ENCODE measurements at places on chromosomes 7 and 10. TPM values are rescaled to one million over a fixed set of nuclear protein-coding genes. Genes with fewer than 3 reads are reported as not detected.

LOXL4 gene
- 8.1 TPM for total RNA-seq

TUBB8 gene
- not detected for total RNA-seq

SEPTIN14 gene
- not detected for total RNA-seq

UPK3B gene
- 0.33 TPM for total RNA-seq

PHKG1 gene
- total RNA-seq = 1.4 TPM

TUBAL3 gene
- total RNA-seq = not detected

VENTX gene
- 0.26 TPM for total RNA-seq

TAS2R3 gene
- 0.24 TPM for total RNA-seq

GSTK1 gene
- total RNA-seq = 35.6 TPM

DNA sequence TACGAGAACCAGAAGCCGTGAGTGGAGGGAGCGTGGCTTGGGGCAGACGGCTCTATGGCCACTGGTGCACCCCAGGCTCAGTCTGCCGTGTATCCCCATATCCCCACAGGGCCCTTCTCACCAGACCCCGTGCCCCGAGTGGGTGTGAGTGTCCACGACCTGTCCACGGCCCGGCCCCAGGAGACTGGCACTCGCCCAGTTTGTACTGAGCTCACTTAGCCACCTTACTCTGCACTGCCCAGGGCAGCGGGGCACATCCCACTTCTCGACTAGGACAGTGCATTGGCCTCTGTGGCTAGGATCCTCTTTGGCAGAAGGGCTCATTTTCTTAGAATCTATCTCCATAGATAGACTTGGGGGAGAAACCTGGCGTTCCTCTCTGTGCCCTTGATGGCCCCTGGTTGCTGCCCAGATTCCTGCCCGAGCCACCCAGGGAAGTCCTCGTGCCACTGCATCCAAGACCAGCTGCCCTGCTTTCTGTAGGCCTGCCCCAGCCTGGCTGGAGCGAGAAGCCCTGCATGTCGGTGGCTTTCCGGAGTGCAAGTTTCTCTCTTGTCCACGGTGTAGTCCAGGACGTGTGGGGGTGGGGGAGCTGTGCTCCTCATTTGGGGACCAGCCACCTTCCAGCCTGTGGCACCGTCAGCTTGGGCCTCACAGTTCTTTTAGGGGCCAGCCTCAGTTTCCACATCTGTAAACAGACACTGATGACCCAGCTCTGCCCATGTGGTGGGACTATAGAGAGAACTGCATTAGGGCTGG is 11.9 kb downstream of the TMEM120A start:
- peaks cover 73% of the 10 kb centered on the region for H3K36me3 ChIP-seq
- H3K4me1 ChIP-seq = peaks cover 10% of the 10 kb centered on the region
- H3K4me3 ChIP-seq = no peak overlapping the region
- no peak overlapping the region for H3K27ac ChIP-seq

- H3K27ac ChIP-seq = no peak overlapping the region
- H3K27me3 ChIP-seq = no peaks in the 10 kb centered on the region
- peaks cover 20% of the 10 kb centered on the region for H3K4me1 ChIP-seq
These were observed 21.5 kb upstream of the PDLIM1 start for GRCh38 chr10:95312257-95312656.

DNA sequence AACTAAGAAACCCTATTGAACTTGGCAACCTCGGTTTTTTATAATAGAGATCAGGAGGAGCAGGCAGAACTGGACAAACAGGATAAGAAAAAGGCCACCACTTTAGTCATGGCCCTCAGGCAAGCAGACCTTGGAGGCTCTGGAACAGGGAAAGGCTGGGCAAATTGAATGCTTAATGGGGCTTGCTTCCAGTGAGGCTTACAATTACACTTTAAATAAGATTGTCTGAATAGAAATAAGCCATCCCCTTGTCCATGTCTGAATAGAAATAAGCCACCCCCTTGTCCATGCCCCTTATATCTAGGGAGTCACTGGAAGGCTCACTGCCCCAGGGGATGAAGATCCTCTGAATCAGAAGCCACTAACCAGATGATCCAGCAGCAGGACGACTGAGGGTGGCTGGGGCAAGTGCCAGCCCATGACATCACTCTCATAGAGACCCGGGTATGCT is 40.6 kb downstream of the AKR1B15 start:
- DNase-seq = no peak
- H3K36me3 ChIP-seq = no peaks in the 10 kb centered on the region
- no peaks in the 10 kb centered on the region for H3K4me1 ChIP-seq
- H3K27ac ChIP-seq = no peak overlapping the region

DNA sequence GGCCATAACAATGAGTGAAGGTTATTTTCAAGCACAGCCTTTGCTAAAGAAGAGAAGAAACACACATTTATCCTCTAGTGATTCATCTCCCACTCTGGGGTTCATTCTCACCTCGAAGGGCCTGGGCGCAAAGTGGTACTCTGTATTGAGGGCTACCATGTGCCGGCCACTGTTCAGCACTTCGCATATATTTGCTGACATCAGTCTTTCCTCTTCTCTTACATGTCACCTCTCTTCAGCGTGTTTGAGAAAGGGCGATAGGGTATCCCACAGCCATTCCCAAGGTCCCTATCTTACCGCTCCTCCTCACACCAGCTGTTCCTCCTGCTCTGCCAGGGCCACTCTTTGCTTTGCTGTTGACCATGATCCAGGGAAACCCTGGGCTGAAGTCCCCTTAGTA is 48.8 kb upstream of the ECHDC3 start:
- H3K27me3 ChIP-seq = no peaks in the 10 kb centered on the region
- H3K36me3 ChIP-seq = no peaks in the 10 kb centered on the region
- no peak overlapping the region for H3K4me3 ChIP-seq
- no peak overlapping the region for H3K27ac ChIP-seq

GRCh38 chr7:158991824-158992621 is 135.7 kb downstream of the DYNC2I1 start:
- H3K4me3 ChIP-seq = peak overlapping the region; percentile 4
- no peak overlapping the region for H3K27ac ChIP-seq
- no peak for DNase-seq
- H3K4me1 ChIP-seq = peaks cover 17% of the 10 kb centered on the region

- no peaks in the 10 kb centered on the region for H3K36me3 ChIP-seq
- H3K27ac ChIP-seq = no peak overlapping the region
- no peak overlapping the region for H3K4me3 ChIP-seq
- no peaks in the 10 kb centered on the region for H3K4me1 ChIP-seq
- DNase-seq = peak; percentile 77
These were observed 18.8 kb downstream of the TMEM196 start for GRCh38 chr7:19754521-19755116.

DNA sequence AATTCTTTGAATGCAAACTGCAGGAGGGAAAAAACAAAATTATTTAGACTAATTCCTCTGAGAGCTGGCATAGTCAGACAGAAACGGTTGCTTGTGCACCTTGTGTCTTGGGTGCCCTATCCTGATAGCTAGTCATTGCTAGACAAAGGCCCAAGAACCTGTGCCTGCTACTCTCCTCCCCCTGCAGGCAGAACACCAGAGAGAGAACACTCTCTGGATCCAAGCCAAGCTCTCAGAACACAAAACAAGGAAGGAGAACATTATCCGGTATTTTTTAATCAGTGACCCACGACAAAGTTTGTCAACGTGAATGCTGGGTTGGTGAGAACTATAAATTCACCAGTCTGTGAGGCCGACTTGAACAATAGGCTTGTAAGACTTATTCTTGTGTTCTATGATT is 18.8 kb upstream of the PPP1R9A start:
- no peak for DNase-seq
- no peaks in the 10 kb centered on the region for H3K36me3 ChIP-seq
- H3K4me3 ChIP-seq = no peak overlapping the region
- H3K27ac ChIP-seq = no peak overlapping the region

- H3K4me1 ChIP-seq = no peaks in the 10 kb centered on the region
- no peaks in the 10 kb centered on the region for H3K27me3 ChIP-seq
- no peak overlapping the region for H3K27ac ChIP-seq
- H3K4me3 ChIP-seq = no peak overlapping the region
- H3K36me3 ChIP-seq = no peaks in the 10 kb centered on the region
- DNase-seq = no peak
These were observed 106.9 kb downstream of the SND1 start for GRCh38 chr7:127758845-127759244.

- no peak overlapping the region for H3K4me3 ChIP-seq
- no peak for DNase-seq
- H3K36me3 ChIP-seq = no peaks in the 10 kb centered on the region
- H3K27ac ChIP-seq = no peak overlapping the region
These were observed 87.9 kb downstream of the ZNF467 start for GRCh38 chr7:149685455-149685854.

DNA sequence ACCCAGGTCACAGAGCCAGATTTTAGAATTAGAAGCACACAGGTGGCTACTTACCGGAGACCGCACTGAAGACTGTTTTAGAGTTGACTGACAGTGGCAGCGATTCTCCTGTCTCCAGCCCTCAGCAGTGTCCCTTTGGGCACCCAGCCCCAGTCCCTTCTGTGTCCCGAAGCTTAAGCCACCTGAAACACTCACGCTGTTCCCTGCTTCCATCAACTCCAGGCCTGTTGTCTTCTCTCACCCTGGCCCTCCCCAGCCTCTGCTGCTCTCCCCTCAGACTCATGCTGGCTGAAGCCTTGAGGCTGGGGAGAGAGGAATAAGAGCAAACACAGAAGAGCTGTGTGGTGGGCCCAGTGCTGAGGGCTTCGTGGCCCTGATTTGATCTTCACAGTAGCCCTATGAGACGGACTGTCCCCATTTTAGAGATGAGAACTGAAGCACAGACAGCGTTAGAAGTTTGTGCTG is 10.6 kb downstream of the SAP25 start:
- H3K4me3 ChIP-seq = no peak overlapping the region
- H3K27me3 ChIP-seq = no peaks in the 10 kb centered on the region
- H3K4me1 ChIP-seq = peaks cover 9% of the 10 kb centered on the region
- no peaks in the 10 kb centered on the region for H3K36me3 ChIP-seq
- DNase-seq = no peak

GRCh38 chr10:71981015-71981875 is 17.1 kb downstream of the CHST3 start:
- H3K4me3 ChIP-seq = no peak overlapping the region
- peaks cover 12% of the 10 kb centered on the region for H3K4me1 ChIP-seq
- peak; percentile 27 for DNase-seq
- no peak overlapping the region for H3K27ac ChIP-seq
- no peaks in the 10 kb centered on the region for H3K27me3 ChIP-seq

DNA sequence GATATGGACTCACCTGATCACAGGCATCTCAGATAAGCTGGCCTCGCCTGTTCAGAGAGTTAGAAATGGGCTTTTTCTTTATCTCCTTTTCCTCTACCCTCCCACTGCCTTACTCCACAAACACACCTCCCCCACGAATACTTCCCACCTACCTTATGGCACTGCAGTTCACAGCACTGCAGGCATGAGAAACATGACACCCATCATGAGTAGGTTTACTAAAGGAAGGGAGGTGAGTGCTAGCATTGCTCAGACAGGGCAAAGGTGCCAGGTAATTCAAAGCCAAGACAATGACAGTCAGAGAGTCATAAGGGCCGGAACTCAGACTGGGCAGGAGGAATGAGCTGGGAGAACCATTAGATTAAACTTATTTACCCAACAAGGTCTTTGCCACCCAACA is 220.6 kb downstream of the FAM107B start:
- H3K27me3 ChIP-seq = no peaks in the 10 kb centered on the region
- DNase-seq = no peak
- H3K4me1 ChIP-seq = no peaks in the 10 kb centered on the region
- H3K27ac ChIP-seq = no peak overlapping the region

GRCh38 chr7:88218836-88219605 is 817 bp downstream of the SRI start:
- peaks cover 26% of the 10 kb centered on the region for H3K36me3 ChIP-seq
- H3K27ac ChIP-seq = peak overlapping the region; percentile 72
- no peaks in the 10 kb centered on the region for H3K27me3 ChIP-seq
- H3K4me1 ChIP-seq = no peaks in the 10 kb centered on the region
- DNase-seq = peak; percentile 68

DNA sequence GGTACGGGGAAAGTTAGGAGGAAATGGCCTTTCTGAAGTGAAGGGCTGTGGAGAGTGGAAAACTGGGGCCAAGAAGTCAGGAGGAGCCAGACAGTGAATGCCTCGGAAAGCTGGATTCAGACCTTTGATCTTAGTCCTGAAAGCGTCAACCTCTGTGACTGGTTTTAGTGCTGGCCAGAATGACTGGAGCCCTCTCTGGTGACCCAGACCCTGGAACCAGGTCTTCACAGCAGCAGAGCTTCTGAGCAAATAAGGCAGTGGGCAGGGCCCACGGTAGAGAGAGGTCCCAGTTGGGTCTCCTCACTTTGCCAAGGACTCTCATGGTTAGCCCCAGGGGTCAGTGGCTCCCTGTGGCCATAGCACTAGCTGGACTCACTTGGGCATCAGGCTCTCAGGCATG is 157.7 kb upstream of the EEPD1 start:
- H3K27me3 ChIP-seq = peaks cover 5% of the 10 kb centered on the region
- DNase-seq = no peak
- no peaks in the 10 kb centered on the region for H3K4me1 ChIP-seq
- H3K27ac ChIP-seq = no peak overlapping the region
- H3K36me3 ChIP-seq = no peaks in the 10 kb centered on the region

DNA sequence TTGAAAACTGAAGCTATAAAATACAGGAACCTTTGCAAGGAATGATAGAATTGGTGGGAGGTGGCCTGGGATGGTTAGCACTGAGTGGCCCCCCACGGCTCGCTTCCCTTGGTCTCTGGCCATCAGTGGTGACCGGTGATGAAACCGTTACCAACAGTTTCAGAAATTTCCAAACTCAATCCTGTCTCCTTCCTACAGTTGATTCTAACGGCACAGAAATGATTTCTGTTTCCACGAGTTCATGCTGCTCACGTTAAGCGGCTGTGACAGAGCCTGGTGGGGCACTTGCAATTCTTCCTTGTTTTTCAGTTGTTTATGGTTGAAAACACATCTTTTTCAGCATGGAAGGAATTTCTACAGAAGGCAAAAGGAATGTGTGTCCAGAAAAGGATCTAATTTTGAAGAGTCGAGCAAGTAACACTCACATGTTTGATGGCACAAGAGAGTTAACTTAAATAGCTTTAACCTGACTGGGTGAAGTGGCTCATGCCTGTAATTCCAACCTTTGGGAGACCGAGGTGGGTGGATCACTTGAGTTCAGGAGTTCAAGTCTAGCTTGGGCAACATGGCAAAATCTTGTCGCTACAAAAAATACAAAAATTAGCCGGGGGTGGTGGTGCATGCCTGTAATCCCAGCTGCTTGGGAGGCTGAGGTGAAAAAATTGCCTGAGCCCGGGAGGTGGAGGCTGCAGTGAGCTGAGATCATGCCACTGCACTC is 100.1 kb downstream of the DNAJB6 start:
- no peak overlapping the region for H3K4me3 ChIP-seq
- H3K36me3 ChIP-seq = no peaks in the 10 kb centered on the region
- peaks cover 4% of the 10 kb centered on the region for H3K27me3 ChIP-seq
- no peak for DNase-seq
- no peak overlapping the region for H3K27ac ChIP-seq

- peak overlapping the region; percentile 82 for H3K4me3 ChIP-seq
- H3K27ac ChIP-seq = peak overlapping the region; percentile 70
- no peaks in the 10 kb centered on the region for H3K27me3 ChIP-seq
- no peaks in the 10 kb centered on the region for H3K36me3 ChIP-seq
- H3K4me1 ChIP-seq = peaks cover 13% of the 10 kb centered on the region
- DNase-seq = peak; percentile 63
These were observed 687 bp downstream of the EPDR1 start for GRCh38 chr7:37920849-37921805.

DNA sequence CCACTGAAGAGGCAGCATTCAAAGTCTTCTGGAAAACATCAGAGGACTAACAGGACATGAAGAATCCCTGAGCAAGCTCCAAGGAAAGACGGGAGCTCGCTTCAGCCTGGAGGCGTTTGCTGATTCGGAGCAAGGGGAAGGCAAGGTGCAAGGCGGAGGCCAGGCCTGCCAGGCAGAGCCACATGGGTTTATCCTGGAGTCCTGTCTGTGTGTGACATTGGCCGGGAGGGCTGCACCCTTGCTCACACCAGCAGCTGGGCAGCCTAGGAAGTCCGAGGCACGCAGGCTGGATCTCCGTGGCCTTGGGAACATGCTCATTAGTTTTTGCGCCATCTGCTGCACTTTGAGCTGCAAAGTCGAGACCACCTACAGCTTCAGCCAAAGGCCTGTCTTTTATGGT is 22.3 kb upstream of the LARP4B start:
- peaks cover 7% of the 10 kb centered on the region for H3K4me1 ChIP-seq
- no peaks in the 10 kb centered on the region for H3K27me3 ChIP-seq
- H3K4me3 ChIP-seq = no peak overlapping the region
- DNase-seq = no peak
